ENCODE measurements at places on chromosomes 6 and 20.
A peak's percentile ranks its signal among the peaks of the same experiment; 100 is the strongest.

DNA sequence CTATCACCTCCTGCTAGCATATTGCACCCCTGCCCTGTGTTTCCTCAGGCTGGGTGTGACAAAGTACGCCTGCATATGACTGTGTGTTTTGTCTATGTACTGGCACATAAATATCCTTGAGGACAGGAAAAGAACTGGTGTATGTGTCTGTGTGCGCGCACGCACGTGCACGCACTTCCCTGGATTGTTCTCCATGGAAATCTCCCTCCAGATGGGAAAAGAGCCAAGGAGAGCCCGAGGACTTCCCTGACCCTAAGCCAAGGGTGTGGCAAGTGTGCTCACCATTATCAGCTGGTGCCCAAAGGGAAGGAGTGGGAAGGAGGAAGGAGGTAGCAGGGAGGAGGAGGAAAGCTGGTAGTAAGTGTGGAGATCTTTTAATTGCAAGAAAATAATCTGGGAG, 117.6 kb downstream of the HIVEP2 start:
- DNase-seq: no peak

- DNase-seq: no peak
Measured at GRCh38 chr20:42441196-42441863, 748.4 kb downstream of the PTPRT start.

- DNase-seq: no peak
Measured at GRCh38 chr6:85828973-85829372, 186.3 kb upstream of the SYNCRIP start.

DNA sequence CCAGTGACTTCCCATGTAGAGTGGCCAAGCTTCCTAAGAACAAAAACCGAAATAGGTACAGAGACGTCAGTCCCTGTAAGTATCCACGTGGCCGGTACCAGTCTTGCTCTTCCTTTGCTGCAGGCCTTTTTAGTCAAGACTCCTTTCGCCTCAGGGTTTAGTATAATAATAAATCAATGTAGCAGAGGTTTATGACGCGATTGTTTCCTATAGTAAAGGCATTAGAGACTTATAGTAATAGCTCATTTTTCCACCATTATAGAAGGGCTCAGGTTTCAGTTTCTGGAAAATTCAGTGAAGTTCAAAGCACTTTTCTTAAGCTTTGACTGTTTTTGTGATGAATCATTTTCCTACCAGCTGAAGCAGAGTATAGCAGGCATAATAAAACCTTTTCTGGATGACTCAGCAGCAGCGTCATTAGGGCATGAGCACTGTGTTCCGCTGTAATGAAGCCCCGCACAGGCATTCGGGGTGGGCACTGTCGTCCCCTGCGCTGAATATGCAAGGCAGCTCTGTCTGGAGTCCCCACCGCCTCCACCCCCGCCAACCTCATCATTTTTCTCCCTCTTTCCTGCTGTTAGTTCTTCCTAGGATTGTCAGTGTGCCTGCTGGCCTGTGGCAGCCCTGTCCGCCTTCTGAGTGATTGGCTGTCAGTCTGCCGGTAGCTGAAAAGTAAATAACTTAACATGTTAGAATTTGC, 51.3 kb downstream of the PTPN1 start:
- DNase-seq: no peak

- no peak for DNase-seq
Measured at GRCh38 chr20:43459022-43459942, 1.6 kb downstream of the SRSF6 start.

DNA sequence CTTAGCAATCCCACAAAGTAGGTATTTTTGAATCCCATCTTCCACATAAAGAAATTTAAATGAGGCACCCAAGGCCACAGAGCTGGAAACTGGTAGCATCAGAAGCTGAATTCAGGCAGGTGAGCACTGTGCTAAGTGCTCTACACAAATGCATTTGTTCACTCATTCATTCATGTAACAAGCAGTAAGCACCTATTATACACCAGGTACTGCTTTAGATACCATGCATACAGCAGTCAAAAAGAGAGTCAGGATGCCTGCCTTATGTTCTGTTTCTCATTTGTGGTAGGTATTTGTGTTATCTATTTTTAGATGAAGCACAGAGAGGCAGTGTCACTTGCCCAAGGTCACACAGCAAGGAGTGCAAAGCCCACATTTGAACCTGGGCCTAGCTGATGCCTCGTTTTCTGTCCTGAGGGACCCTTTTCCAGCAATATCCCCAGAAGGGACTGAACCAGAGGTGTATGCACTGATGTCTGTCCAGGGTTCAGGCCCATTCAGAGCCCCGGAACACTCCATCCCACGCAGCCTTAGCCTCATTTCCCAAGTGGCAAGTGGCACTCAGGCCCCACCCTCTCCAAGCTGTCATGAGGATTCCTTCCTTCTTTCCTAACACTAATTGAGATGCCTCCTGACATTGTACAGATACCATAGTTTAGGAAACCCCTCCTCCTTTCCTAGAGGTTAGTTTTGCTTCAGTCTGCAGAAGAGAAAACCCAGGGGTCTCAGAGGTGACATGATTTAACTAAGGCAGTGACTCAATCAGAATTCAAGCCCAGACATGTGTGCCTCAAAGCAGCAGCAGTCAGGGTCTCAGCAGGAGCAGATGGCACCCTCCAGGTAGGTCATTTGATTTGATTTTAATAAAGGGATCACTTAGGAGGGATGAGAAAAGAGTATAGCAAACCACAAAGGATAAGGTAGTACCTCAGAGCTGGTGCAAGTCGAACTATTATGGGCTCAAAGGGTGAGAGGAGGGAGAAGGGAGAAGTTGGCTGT, 61.2 kb upstream of the SIRPA start:
- DNase-seq: no peak

GRCh38 chr20:63693733-63694583, 2.5 kb upstream of the TNFRSF6B start:
- DNase-seq: no peak

DNA sequence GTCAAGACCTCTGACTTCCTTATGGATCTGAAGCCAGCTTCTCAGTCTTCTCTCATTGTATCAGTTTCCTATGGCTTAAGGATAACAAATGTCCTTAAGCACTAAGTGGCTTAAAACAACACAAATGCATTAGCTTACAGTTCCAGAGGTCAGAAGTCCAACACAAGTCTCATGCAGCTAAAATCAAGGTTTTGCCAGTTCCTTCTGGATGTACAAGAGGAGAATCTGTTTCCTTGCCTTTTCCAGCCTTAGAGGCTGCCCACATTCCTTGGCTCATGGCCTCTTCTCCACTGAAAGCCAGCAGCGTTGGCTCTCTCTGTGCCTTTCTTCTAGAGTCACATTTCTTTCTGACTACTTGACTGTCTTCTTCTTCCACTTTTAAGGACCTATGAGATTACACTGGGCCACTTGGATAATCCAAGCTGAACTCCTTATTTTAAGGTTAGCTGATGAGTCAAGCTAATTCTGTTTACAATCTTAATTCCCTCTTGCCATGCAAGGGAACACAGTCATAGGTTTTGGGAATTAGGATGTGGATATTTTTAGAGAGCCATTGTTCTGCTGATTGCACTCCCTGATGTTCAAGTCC, 179.0 kb downstream of the BCAS1 start:
- DNase-seq: no peak

GRCh38 chr6:21666853-21667681, 73.5 kb downstream of the SOX4 start:
- no peak for DNase-seq

- no peak for DNase-seq
Measured at GRCh38 chr6:145643760-145644159, 91.6 kb downstream of the EPM2A start.

DNA sequence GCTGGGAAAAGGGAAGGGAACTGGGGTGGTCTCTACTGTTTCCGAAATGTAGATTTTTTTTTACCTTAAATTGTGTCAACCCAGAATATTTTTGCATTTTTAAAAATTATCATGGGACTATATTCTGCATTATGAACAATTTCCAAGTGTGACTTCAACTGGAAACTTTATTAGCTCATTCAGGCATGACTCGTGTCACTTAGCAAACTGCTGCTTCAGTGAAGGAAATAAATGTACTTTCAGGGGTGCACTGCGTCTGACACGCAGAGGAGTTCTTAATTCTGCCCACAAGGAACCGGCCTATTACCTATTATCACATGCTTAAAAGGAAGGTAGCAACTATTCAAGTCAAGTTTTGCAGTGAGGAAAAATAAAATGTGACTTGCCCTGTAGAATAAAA, 291.3 kb upstream of the PRDM1 start:
- no peak for DNase-seq

DNA sequence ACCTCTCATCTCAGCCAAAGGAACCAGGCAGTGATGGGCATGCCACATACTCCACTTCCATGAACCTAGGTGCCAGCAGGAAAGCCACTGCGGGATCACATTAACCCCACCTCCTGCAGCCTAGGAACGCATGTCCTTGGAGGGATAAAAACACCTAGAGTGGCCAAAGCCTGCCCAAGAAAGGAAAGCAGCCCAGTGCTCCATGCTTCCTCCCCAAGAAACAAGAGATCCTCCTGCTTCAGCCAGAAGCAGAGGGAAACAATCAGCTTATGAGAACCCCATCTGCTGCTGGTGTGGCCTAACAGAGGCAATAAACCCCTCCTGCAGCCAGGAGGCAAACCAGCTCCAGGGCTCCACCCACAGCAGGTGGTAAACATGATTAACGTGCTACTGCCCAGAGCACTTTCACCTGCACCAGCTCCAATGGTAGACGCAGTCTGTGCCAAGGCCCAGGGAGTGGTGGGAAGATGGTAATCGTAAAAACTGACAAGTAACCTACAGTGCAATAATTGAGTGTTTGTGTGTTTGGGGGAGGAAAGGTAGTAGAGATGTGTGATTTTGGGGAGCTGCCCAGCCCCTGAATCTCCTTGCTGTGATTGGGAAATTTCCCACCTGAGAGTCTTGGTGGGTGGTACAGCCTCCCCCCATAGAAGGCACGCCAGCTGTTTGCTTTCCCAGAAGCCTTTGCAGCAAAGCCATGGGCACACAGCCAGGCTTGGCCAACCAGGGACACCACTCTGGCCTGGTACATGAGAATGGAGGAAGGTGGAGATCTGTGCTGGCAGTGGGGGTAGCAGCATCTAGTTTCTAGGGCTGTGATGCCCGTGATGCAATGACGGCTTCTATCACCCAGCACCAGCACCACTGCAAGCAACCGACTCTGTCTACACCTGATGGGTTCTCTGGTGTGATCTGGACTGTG, 50.6 kb upstream of the TBC1D7 start:
- no peak for DNase-seq

DNA sequence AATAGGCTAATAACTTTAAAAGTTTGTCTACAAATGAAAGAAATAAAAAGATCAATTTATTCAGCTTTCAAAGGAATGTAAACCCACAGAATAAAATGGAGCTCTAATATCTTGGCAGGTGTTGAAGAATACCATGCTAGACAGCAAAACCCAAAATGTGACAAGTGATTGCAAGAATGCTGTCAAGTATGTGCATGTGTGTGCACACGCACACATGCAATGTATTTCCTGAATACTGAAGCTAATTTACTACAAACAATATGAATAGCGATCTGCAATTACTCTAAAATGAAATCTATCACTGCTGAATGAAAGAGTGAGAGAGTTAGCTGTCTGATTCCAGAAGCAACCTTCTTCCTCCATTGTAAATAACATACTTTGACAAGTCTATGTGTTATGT, 179.2 kb upstream of the HSF2 start:
- no peak for DNase-seq

DNA sequence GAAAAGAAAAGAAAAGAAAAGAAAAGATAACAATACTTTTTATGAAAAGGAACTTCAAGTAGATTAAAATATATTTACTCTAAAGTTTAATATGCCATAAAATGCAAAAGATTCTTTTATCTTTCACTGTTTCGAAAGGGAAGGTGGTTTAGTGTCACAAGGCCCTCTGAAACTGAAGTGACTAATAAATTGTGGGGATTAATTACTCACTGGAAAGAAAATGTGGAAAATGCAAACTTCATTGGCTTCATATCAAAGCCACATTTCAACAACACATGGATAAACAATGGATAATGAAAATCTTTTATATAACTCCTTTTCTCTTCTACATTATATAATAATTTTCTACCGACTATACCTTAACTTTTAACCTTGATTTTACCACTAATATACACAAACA, 320.5 kb upstream of the RSPO3 start:
- no peak for DNase-seq

DNA sequence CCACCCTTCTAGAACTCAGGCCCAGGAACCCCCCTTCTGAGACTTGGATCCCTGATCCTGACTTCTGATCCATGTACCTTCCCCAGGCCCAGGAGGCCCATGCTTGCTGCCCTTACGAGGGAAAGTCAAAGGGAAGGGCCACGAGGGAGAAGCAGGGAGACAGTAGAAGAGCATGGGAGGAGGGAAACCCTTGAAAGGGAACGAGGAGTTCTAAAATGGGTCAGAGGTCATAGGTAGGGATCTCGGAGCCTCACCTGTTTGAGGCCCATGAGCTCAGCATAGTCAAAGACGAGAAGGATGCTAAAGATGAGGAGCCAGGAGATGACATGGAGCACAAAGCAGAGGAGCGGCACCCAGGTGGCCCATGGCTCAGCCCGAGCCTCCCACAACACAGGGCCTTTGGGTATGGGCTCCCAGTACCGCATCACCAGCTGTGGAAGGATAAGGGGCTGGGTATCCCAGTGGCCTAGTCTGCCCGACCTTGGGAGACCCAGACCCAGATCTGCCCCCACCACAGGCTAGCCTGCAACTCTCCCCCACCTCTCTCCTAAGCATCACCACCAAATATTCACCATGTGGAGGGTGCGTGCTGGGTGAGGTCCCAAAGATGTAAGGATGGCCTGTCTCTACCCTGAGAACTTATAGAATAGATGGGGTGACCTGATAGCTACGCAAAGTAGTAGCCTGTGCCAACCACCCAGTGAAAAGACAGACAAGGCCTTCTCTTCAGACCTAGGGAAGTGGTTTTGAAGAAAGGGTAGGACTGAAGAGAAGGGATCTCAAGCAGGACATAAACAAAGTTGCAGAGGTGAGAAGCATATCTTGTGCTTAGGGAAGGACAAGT, 1.5 kb downstream of the NRM start:
- DNase-seq: no peak

DNA sequence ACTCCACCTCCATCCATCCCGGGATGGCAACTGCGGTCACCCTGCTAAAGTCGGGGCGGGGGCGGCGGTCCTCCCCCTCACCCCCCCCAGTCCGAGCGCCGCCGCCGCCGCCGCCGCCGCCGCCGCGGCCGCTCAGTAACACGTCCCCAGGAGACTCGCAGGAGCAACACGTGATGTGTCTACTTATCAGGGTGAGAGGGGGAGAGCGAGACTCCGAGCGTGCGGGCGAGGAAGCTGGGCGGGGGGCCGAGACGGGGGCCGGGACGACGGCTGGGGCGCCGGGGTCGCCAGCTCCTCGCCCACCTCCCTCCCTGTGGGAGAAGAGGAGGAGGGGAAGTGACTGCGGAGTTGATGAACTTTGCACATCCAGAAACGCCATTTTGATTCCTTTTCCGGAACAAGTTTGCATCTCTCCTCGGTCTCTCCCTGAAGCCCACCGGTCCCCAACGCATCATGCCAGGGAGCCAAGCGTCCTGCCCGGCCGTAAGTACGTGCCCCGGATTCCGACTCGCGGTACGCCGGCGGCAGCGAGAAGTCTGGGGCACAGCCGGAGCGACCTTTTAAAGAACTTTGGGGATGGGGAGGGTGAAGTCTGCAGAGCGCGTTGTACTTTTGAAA, at the start of gene RREB1:
RREB1 (plus strand) TSS at position 384 of the 618 bp plus-strand sequence. CDS start 73,951 bp downstream, outside the sequence.
- DNase-seq: peak; percentile 31
